A549 treated with CORT108297 at 1 μM for 4 hours (cell line): ENCODE measurements at places on chromosomes 1 and 21. TPM values are rescaled to one million over a fixed set of nuclear protein-coding genes. Genes with fewer than 3 reads are reported as not detected.

Gene BOLA1
- total RNA-seq: 17.3 to 30.0 TPM (median 24.7 TPM) in 5 replicates

Gene LCA5L
- 1.3 to 1.6 TPM (median 1.5 TPM) in 5 replicates for total RNA-seq

Gene GIPC2
- total RNA-seq: 0.02 to 0.05 TPM (median 0.03 TPM) in 4 of 5 replicates, not detected in the other

Gene PRKCZ
- total RNA-seq: 8.6 to 10.5 TPM (median 9.5 TPM) in 5 replicates

Gene UMODL1
- not detected in 5 replicates for total RNA-seq
